ENCODE measurements at places on chromosomes 1 and 21.

DNA sequence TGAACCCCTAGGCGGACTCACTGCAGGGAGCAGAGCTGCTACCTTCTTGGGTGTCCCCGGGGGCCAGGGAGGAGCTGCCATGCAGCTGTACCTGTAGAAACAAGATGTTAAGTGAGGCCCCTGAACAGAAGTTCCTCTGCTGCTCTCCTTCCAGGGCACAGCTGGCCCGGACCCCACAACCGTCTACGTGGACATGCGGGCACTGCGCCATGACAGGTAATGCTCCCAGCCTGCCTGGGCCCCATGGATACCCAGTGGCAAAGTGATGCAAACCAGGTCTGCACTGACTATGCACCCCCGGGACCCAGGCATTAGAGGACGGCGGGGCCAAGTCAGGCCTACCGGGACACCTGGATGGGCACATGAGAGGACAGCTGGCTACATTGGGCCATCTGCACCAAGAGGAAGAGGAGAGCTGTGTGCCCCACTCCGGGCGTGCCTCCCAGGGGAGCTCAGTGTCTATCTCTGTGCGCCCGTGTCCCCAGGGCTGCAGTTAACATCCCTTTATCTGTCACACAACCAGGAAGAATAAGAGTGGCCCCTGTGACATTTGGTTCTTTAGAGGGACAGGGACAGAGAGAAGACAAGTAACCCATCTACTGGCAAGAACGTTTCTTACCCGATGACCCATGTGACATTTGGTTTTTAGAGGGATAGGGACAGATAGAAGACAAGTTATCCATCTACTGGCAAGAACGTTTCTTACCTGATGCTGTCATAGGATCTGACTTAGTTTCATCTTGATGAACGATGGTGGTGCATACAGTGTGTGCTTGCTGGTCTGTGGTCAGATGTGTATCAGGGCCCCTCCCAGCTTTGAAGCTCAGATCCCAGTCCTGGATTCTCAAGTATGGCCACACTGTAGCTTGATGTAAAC lies 44.1 kb downstream of the S100B start:
- DNase-seq, result no peak

DNA sequence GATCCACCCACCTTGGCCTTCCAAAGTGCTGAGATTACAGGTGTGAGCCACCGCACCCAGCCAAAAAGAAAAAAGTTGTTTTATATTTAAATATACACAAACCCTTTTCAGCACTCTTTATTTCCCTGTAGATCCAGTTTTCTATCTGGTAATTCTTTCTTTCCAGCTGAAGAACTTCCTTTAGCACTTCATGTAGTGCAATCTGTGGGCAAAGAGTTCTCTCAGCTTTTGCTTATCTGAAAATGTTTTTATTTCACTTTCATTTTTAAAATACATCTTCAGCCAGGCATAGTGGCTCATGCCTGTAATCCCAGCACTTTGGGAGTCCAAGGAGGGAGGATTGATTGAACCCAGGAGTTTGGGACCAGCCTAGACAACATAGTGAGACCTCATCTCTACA lies 28.5 kb upstream of the HYI start:
- peak; percentile 23 for DNase-seq

- DNase-seq, result peak; percentile 32
These were observed 4.9 kb downstream of the TPM3 start for GRCh38 chr1:154186852-154187501.

DNA sequence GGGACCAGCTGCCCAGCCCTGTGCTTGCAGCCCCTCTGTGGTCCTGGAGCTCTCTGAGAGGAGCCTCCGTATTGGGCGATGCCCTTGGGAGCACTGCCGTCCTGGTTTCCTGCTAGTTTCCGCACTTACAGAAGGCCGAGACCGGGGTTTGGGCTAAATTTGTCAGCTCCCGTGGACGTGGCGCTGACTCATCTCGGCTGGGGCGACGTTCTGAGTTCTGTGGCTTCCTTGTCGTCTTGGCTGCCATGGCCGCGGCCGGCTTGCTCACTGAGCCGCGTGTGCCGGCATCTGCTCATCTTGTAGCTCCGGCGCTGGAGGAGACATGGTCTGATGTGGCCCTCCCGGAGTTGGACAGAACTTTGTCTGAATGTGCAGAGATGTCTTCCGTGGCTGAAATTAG lies 64.9 kb downstream of the PCNT start:
- DNase-seq, result no peak

- peak; percentile 98 for DNase-seq
These were observed 52.8 kb upstream of the TMPRSS2 start for GRCh38 chr21:41560661-41561158.

- DNase-seq, result peak; percentile 17
These were observed 159.4 kb downstream of the BARHL2 start for GRCh38 chr1:90557706-90558105.

- no peak for DNase-seq
These were observed 2.5 kb downstream of the EPHA2 start for GRCh38 chr1:16153096-16153998.

GRCh38 chr1:209057901-209058300 lies 525.6 kb upstream of the CAMK1G start:
- no peak for DNase-seq

- DNase-seq, result no peak
These were observed 11.6 kb downstream of the KRTAP24-1 start for GRCh38 chr21:30271156-30271555.

- DNase-seq, result no peak
These were observed 72.0 kb upstream of the DUSP10 start for GRCh38 chr1:221813887-221814286.

DNA sequence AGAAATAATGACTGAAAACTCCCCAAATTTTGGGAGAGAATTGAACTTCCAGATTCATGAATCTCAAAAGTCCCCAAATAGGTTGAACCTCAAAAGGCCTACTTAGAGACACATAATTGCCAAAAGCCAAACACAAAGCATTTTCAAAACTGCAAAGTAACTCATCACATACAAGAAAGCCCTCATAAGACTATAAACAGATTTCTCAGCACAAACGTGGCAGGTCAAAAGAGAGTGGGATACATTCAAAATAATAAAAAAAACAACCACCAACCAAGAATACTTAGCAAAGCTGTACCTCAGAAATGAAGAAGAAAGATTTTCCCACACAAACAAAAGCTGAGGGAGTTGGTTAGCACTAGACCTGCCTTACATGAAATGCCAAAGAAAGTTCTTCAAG lies 57.9 kb downstream of the CCN1 start:
- no peak for DNase-seq

- DNase-seq, result no peak
These were observed 2.4 kb upstream of the USP33 start for GRCh38 chr1:77762072-77762476.

- DNase-seq, result no peak
These were observed 6.1 kb downstream of the AK2 start for GRCh38 chr1:33030575-33030974.

DNA sequence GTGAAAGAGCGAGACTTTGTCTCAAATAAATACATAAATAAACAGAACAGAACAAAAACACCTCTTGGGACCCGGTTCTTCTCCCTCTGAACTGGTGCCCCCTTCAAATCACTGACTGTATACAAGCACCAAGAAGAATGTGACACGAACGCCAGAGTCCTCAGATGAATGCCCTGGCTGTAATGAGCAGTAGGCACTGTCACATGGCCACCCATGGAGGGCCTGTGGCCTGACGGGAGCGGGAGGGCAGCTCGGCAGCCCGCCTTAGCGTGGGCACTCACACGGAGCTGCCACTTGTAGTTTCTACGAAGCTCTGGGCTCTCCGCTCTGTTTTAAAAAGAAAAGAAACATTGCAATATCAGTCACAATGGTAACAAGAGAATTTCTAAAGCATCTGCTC lies 146.0 kb downstream of the PEX14 start:
- no peak for DNase-seq

Measured in small intestine (tissue), 16 donors.